Endodermal cell (in vitro differentiated cells): ENCODE measurements at places on chromosomes 5 and 9. TPM values are rescaled to one million over a fixed set of nuclear protein-coding genes. Genes with fewer than 3 reads are reported as not detected.

IL7R gene
- 0.61 to 0.69 TPM in 2 of 3 replicates, not detected in the other for total RNA-seq

TRMT10B gene
- total RNA-seq = 11.6 to 15.9 TPM (median 13.7 TPM) in 3 replicates

DNA sequence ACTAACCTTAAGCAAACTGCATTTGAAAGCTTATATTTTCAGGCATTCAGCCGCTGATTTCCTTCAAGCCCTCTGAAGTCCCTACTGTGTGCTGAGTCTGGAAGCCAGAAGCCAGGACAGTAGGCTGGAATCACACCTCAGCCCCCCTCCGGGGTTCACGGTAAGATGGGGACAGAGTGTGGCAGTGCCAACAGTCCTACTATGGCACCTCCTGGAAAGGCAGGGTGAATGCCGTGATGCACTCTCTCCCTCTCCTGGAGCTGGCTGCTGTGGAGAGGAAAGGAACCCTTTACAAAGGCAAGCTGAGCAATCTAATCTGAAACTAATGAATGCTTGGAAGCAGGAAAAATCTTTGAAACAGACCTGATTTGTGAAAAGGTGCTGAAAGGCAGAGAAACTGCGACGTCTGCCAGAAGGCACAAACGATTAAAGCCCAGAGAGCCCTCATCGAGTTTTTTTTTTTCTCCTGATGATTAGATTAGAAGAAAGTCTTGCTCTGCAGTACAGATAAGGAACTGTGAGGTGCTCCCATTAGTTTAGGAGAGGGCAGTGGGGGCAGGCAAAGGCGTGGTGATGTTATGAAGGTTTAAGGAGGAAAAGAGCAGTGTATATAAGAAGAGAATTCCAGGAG, 21.0 kb downstream of the ANKH start:
- H3K4me1 ChIP-seq = peaks cover 18% of the 10 kb centered on the region
- no peak overlapping the region for H3K27ac ChIP-seq

GRCh38 chr5:175718401-175719108, 60.7 kb downstream of the HRH2 start:
- DNase-seq = peak; percentile 79
- H3K27me3 ChIP-seq = no peaks in the 10 kb centered on the region
- H3K36me3 ChIP-seq = no peaks in the 10 kb centered on the region
- no peak overlapping the region for H3K27ac ChIP-seq
- H3K4me1 ChIP-seq = peaks cover 5% of the 10 kb centered on the region
- peak overlapping the region; percentile 61 for H3K4me3 ChIP-seq

PHYHD1 gene
- total RNA-seq = 15.5 and 18.0 TPM in 2 replicates

IFNK gene
- not detected in 2 replicates for total RNA-seq

TAF11L10 gene
- not detected in 3 replicates for total RNA-seq

DNA sequence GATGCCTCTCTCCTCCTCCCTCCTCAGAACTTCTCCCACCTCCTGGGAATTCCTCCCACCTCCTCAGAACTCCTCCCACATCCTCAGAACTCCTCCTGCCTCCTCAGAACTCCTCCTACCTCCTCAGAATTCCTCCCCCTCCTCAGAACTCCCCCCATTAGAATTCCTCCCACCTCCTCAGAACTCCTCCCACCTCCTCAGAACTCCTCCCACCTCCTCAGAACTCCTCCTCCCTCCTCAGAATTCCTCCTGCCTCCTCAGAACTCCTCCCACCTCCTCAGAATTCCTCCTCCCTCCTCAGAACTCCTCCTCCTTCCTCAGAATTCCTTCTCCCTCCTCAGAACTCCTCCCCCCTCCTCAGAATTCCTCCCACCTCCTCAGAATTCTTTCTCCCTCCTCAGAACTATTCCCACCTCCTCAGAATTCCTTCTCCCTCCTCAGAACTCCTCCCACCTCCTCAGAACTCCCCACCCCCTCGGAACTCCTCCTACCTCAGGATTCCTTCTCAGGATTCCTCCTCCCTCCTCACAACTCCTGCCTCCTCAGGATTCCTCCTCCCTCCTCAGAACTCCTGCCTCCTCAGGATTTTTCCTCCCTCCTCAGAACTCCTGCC, 23.9 kb downstream of the SLC46A2 start:
- H3K27me3 ChIP-seq = no peaks in the 10 kb centered on the region
- H3K4me3 ChIP-seq = no peak overlapping the region
- DNase-seq = peak; percentile 91
- peaks cover 26% of the 10 kb centered on the region for H3K4me1 ChIP-seq

VLDLR gene
- total RNA-seq = 29.5 to 183 TPM (median 31.2 TPM) in 3 replicates

DNAJC25 gene
- total RNA-seq = 6.3 and 6.4 TPM in 2 replicates

LHX6 gene
- 0.37 and 1.0 TPM in 2 replicates for total RNA-seq

- no peaks in the 10 kb centered on the region for H3K27me3 ChIP-seq
- H3K27ac ChIP-seq = no peak overlapping the region
- no peaks in the 10 kb centered on the region for H3K4me1 ChIP-seq
- no peaks in the 10 kb centered on the region for H3K36me3 ChIP-seq
- H3K4me3 ChIP-seq = no peak overlapping the region
- no peak for DNase-seq
These were observed 216.2 kb upstream of the PIK3R1 start for GRCh38 chr5:67999391-67999790.

DNA sequence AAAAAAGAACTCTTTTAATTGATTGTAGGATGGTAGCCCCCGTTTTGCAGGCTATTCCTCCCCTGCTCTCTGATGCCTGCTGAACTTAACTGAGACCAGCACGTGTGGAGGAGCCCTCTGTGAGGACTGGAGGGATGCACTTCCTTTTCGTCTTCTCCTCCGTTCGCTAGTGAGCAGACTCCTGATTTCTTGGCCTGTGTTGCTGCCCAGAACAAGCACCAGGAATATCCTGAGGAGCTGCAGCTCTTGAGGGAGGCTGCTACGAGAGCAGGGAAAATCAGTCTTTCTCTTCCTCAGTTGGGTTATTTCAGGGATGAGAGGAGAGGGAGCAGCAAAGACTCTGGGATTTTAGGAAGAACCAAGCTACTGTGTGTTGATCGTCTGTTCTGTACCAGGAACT, 74.7 kb downstream of the ARHGAP26 start:
- no peaks in the 10 kb centered on the region for H3K27me3 ChIP-seq

- DNase-seq = peak; percentile 7
- H3K27me3 ChIP-seq = no peaks in the 10 kb centered on the region
- no peak overlapping the region for H3K27ac ChIP-seq
- H3K36me3 ChIP-seq = no peaks in the 10 kb centered on the region
- H3K4me1 ChIP-seq = no peaks in the 10 kb centered on the region
These were observed 51.9 kb downstream of the SEC61B start for GRCh38 chr9:99274016-99274415.

PRRX2 gene
- total RNA-seq = 1.0 to 2.2 TPM (median 1.9 TPM) in 3 replicates

GRCh38 chr9:93092251-93092991, 3.6 kb upstream of the CARD19 start:
- DNase-seq = peak; percentile 32
- H3K4me1 ChIP-seq = peaks cover 3% of the 10 kb centered on the region
- H3K27me3 ChIP-seq = no peaks in the 10 kb centered on the region
- no peak overlapping the region for H3K4me3 ChIP-seq
- no peaks in the 10 kb centered on the region for H3K36me3 ChIP-seq

DNA sequence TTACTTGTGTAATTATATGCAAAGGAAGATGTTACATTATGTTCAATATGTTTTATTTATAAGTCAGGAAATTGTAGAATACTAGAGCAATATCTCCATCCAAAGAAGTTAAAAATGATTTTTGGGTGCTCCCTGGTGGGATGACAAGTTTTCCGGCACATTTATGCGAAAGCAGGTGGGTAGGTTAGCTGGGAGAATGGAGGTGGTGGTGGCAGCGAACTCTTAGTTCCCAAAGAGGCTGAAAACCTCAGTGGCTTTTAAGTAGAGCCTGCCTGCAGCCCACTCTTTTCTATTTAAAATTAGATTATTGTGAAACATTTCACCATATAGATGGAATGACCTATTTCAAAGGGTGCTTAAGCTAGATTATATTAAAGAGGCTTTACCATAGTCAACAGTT, 51.8 kb downstream of the ANKRD33B start:
- no peaks in the 10 kb centered on the region for H3K27me3 ChIP-seq
- H3K4me3 ChIP-seq = no peak overlapping the region
